ENCODE measurements at places on chromosomes 6 and 20.

DNA sequence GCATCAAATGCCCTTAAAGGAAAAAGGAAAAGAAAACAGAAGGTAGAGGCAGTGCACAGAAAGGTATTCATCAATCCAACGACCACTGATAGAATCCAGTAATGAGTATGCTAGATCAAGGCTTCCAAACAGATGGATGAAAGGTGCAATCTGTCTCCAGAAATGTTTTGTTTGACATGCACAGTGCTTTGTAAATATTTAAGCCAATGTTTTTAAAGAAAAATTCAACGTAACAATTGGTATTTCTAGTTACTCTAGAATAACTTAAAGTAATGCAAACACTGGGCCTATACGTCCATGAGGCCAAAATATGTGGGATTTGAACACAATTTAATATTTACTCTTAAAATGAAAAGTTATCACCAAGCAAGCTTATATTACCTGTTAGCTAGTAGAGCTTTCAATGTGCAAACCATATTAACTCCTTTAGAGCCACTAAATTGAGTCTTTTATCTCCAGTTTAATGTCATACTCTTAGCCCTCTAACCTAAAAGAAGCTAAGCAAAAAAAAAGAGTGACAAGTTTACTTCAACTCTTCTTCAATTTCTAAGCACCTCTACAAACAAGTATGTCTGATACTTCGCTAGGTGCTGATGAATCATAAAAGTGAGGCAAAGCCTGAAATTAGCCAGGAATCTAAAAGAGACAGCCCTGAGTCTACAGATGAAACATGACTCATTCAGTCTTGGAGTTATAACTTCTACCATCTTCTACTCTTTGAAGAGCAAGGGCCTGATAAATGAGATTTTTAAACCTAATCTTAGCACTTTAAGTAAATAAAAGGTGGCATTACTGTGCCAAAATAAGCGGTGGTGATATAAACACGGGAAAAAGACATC is 169.8 kb downstream of the PTPRK start:
- peak overlapping the region; percentile 55 for H3K27ac ChIP-seq
- no peaks in the 10 kb centered on the region for H3K27me3 ChIP-seq
- H3K36me3 ChIP-seq: no peaks in the 10 kb centered on the region
- H3K4me1 ChIP-seq: peaks cover 14% of the 10 kb centered on the region

DNA sequence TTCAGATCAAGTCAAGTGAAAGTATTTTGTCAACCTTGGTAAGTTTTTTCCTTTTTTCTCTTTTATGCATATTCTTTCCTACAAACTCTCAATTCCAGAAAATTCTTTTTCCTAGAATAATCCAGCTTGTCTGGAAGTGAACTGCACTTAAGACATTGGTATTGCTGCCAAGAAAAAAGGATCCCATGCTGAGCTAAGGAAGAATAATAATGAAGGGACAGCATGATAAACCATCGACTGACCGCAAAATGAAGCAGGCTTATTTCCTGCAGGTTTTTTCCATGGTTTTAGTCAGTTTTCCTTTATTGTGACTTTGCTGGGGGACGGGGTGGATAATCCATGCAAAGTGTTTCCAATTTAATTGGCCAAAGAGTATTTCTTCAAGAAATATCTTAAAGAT is 857.6 kb upstream of the SLC35B3 start:
- no peak overlapping the region for H3K4me3 ChIP-seq
- no peaks in the 10 kb centered on the region for H3K4me1 ChIP-seq
- no peaks in the 10 kb centered on the region for H3K36me3 ChIP-seq
- H3K27me3 ChIP-seq: no peaks in the 10 kb centered on the region
- H3K27ac ChIP-seq: no peak overlapping the region

DNA sequence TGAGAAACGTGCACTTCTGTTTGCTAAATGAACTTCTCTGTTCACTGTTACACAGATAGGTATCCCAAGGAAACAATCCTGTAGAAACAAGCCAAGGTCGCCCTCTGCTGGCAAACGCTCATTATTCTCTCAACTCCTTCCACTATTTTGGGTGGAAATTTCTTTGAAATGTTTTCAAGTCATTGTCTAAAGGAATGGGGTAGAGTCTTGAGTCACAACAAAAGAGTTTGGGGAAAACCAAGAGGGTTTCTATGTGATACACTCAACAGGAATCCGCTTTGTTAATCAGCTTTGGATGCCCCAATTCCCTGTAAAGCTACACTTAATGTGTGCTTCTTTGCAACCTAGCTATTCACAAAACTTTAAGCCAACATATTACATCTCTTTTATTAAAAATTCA is 4.6 kb upstream of the RAE1 start:
- H3K4me3 ChIP-seq: no peak overlapping the region
- H3K36me3 ChIP-seq: no peaks in the 10 kb centered on the region
- H3K4me1 ChIP-seq: no peaks in the 10 kb centered on the region
- H3K27me3 ChIP-seq: no peaks in the 10 kb centered on the region

DNA sequence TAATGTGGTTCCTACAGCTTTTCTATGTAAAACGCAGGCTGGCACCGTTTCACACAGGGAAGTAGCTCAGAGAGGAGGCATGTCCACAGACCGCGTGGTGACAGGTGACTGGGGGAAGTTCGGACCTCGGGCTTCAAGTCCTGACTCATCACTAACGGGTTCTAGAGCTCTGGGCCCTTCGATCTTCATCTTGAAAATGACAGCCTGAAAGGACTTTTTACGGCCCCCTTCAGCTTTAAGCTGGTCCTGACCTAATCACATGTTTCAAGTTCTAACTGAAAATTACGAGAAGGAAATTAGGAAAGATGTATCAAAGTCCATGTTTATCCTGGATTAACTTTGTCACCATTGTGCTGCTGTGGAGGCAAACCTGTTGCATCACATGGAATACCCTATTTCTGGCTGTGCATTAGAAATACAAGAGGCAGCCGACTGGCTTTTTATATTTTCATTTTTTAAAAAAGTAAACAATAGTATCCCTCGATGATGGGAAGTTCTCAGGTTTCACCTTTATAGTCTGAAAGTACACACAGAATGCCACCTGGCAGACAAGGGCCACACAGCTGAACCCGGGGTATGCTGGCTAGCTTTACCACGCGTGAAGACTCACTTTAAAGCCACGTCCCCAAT is 2.0 kb downstream of the MAN1A1 start:
- peak overlapping the region; percentile 48 for H3K27ac ChIP-seq
- H3K36me3 ChIP-seq: no peaks in the 10 kb centered on the region
- H3K4me3 ChIP-seq: peak overlapping the region; percentile 73
- H3K27me3 ChIP-seq: no peaks in the 10 kb centered on the region
- no peak for DNase-seq
- peaks cover 21% of the 10 kb centered on the region for H3K4me1 ChIP-seq

DNA sequence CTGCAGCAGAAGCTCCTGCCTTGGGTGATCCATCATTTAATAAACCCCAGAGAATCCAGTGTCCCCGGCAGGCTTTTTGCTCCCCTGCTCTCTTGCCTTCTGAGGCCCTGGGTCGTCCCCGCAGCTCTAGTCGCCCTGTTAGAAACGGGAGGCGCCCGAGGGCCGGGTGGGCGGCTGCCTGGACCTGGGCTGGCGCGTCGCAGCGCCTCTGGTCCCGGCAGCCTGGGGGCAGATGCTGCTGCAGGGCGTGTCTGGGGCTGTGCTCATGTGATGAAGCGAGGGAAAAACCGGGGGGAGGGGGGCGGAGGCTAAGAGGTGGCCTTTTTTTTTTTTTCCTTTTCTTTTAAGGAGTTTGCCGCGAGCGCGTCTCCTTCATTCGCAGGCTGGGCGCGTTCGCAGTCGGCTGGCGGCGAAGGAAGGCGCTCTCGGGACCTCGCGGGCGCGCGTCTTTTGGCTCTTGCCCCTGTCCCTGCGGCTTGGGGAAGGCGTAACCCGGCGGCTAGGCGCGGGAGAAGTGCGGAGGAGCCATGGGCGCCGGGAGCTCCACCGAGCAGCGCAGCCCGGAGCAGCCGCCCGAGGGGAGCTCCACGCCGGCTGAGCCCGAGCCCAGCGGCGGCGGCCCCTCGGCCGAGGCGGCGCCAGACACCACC is 394 bp downstream of the AKAP12 start:
- peak overlapping the region; percentile 23 for H3K4me3 ChIP-seq
- peaks cover 44% of the 10 kb centered on the region for H3K27me3 ChIP-seq
- H3K4me1 ChIP-seq: peaks cover 6% of the 10 kb centered on the region
- DNase-seq: no peak
- H3K36me3 ChIP-seq: no peaks in the 10 kb centered on the region

Measured in keratinocyte (primary cell).